ENCODE measurements at places on chromosomes 2 and 18. TPM values are rescaled to one million over a fixed set of nuclear protein-coding genes. Genes with fewer than 3 reads are reported as not detected.

DNA sequence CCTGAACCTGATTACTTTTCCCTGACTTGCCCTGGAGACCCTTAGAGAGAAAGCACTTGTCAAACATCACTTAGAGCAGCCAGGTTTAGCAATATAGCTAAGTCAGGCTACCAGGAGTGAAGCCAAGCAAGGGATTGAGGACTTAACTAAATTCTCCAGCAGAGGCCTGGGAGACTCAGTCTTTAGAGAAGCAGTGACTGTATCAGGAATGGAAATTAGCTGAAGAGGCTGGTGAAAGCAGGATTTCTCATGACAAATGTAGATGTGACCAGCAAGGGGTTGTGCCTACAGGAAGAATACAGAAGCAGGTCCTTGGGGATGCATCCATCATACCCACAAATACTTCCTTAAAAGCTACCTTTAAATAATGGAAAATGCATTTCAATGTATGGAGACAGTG is 368.9 kb upstream of the MEIS1 start:
- H3K4me3 ChIP-seq = no peak overlapping the region
- H3K27me3 ChIP-seq = no peaks in the 10 kb centered on the region
- H3K27ac ChIP-seq = no peak overlapping the region
- no peak for DNase-seq
- H3K4me1 ChIP-seq = no peaks in the 10 kb centered on the region

UNC80 gene
- total RNA-seq = 0.15 TPM

HJURP gene
- 3.2 TPM for total RNA-seq

MEP1B gene
- not detected for total RNA-seq

DNA sequence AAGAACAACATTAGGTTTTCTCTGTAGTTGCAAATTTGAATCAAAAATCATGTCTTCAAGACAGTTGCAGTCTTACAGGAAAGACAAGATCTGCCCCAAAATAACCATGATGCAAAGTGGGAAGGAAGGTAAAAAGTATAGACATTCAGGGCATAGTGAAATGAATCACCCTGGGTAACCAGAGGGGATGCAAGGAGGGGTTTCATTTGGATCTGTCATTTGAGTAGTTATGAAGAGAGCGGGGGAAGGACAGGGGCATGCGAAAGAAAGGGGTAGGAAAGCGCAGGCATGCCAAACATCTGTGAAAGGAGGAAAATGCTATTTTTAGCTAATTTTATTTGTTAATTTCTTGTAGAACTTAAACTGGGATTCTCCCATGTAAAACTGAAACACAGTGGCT is 219.1 kb upstream of the BOD1L2 start:
- no peaks in the 10 kb centered on the region for H3K36me3 ChIP-seq
- H3K4me3 ChIP-seq = no peak overlapping the region
- no peaks in the 10 kb centered on the region for H3K27me3 ChIP-seq

DNA sequence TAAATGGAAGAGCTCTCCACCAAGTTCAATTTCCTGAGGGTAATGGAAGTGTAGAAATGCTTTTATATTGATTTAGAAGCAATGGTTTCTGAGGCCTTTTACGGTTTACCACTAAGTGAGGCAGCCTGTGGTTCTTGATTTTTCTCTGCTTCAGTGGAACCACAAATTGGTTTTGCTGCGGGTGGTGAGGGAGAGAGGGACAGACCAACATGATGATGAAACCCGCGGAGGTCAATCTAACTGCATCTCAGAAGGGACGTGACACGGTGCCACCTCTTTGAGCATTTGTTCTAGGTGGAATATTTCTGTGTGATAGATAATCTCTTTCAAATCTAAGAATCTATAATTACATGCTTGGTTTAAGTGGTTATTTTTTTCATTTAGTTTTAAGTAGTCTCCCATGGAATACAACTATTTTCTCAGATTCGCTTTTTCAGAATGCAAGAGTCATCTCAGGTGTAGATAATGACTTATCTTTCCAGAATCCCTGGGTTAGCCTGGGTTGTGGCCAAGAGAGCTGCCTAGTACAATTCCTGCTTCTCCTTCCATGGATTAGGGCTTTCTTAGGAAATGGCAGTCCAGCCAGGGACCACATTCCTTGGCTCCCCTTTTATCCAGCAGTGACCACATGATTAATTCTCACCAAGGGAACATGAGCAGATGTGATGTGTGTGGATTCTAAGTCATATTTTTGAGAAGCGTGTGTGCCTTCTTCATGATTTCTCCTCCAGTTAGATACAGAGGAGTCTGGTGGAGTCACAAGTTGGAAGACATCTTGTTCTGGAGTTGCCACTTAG is 52.5 kb downstream of the KCNE4 start:
- H3K27me3 ChIP-seq = no peaks in the 10 kb centered on the region
- peaks cover 3% of the 10 kb centered on the region for H3K4me1 ChIP-seq
- H3K36me3 ChIP-seq = no peaks in the 10 kb centered on the region
- no peak for DNase-seq

- DNase-seq = peak; percentile 32
- H3K36me3 ChIP-seq = no peaks in the 10 kb centered on the region
- H3K4me3 ChIP-seq = no peak overlapping the region
- no peaks in the 10 kb centered on the region for H3K27me3 ChIP-seq
- H3K4me1 ChIP-seq = peaks cover 9% of the 10 kb centered on the region
Observed at GRCh38 chr18:9771977-9772660, 64.0 kb downstream of the RAB31 start.

- no peaks in the 10 kb centered on the region for H3K27me3 ChIP-seq
- peaks cover 31% of the 10 kb centered on the region for H3K4me1 ChIP-seq
- DNase-seq = no peak
- peak overlapping the region; percentile 54 for H3K27ac ChIP-seq
Observed at GRCh38 chr2:30239308-30239985, 8.1 kb downstream of the LBH start.

DNA sequence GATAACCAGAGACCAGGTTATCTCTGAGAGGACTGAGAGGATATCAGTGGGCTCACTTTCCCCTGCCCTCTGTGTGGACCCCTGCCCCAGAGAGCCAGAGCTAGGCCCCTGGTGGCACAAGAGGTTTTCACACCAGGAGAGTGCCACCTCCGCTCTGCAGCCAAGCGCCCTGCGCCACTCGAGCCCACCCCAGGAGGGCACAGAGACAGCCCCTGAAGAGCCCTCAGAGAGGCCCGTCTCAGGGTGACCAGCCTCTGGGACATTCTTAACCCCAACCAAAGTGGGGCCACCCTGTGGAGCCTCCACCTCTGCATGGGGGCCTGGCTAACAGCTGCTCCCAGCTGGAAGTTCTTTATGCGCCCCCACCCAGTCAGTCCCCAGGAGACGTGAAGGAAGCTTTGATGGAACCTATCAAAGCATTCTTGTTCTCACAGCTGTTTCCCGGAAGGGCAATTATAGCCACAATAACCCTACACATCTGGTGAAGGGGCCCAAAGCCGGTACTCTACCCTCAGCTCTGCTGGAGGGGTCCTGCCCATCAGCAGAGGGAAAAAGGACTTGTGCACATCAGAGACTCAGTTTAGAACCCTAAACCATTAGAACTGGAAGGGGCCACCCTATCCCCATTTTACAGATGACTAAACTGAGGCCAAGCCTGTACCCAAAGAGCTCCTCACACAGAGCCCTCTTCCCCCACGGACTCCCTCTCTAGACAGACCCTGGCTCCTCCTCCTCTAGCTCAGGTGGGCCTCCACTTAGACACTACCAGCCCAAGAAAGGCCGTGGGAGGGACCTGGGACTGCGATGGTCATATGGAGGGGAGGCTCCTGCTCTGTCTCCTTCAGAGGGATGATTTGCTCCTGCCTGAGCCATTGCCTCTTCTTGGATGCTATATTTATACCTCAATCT is 101.1 kb downstream of the ZFP36L2 start:
- no peak for DNase-seq
- H3K36me3 ChIP-seq = no peaks in the 10 kb centered on the region
- no peak overlapping the region for H3K27ac ChIP-seq
- no peaks in the 10 kb centered on the region for H3K27me3 ChIP-seq
- H3K4me3 ChIP-seq = no peak overlapping the region

FER1L5 gene
- total RNA-seq = 0.49 TPM

VSNL1 gene
- 0.94 TPM for total RNA-seq

DNA sequence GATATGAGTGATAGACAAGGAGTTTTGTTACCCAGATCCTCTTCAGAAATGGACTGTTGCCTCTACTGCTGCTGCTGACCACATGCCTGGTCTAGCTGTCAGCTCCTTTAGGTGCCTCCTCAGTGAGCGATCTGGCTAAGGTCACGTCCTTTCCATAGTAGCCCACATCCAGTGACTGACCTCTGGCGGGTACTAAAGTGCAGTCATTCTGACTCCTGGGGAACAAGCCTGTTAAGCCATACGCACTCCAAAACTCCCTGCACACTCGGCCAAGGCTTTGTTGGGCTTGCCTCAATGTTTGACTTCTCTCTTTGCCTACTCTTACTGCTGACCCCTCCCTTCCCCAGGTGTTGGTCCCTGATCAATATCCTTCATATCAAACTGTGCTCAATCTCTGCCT is 685.2 kb downstream of the IRS1 start:
- no peak overlapping the region for H3K27ac ChIP-seq
- H3K4me3 ChIP-seq = no peak overlapping the region
- H3K36me3 ChIP-seq = no peaks in the 10 kb centered on the region
- no peak for DNase-seq
- no peaks in the 10 kb centered on the region for H3K27me3 ChIP-seq
- H3K4me1 ChIP-seq = peaks cover 12% of the 10 kb centered on the region

PPP1CB gene
- total RNA-seq = 247 TPM

C2orf66 gene
- total RNA-seq = 1.2 TPM

SLC4A3 gene
- total RNA-seq = 1.7 TPM

CFAP65 gene
- 5.8 TPM for total RNA-seq

GRCh38 chr2:69495008-69495407 is 57.8 kb upstream of the NFU1 start:
- H3K36me3 ChIP-seq = no peaks in the 10 kb centered on the region
- H3K27me3 ChIP-seq = no peaks in the 10 kb centered on the region
- H3K4me1 ChIP-seq = peaks cover 19% of the 10 kb centered on the region
- H3K27ac ChIP-seq = peak overlapping the region; percentile 55

DNA sequence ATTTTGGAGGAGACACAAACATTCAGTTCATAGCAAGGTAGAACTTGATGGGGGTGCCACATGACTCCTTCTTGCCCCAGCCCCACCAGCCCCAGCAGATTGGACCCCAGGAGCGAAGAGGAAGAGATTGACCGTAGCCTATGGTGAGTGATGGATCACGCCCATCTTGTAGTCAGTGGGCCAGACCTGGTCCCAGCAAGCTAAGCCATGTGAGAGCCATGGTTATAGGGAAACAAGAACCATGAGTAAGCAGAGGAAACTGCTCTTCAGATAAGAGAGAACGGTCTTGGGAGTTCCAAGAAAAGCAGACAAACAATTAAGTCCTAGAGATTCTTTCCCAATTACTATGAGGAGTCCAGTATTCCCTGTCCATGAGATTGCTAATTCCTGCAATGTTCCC is 4.6 kb upstream of the TCF4 start:
- H3K27me3 ChIP-seq = no peaks in the 10 kb centered on the region
- H3K4me1 ChIP-seq = peaks cover 6% of the 10 kb centered on the region
- no peaks in the 10 kb centered on the region for H3K36me3 ChIP-seq
- no peak for DNase-seq

- H3K27ac ChIP-seq = no peak overlapping the region
- H3K4me1 ChIP-seq = no peaks in the 10 kb centered on the region
- H3K27me3 ChIP-seq = no peaks in the 10 kb centered on the region
Observed at GRCh38 chr18:58520969-58521368, 107.9 kb downstream of the ALPK2 start.

DNA sequence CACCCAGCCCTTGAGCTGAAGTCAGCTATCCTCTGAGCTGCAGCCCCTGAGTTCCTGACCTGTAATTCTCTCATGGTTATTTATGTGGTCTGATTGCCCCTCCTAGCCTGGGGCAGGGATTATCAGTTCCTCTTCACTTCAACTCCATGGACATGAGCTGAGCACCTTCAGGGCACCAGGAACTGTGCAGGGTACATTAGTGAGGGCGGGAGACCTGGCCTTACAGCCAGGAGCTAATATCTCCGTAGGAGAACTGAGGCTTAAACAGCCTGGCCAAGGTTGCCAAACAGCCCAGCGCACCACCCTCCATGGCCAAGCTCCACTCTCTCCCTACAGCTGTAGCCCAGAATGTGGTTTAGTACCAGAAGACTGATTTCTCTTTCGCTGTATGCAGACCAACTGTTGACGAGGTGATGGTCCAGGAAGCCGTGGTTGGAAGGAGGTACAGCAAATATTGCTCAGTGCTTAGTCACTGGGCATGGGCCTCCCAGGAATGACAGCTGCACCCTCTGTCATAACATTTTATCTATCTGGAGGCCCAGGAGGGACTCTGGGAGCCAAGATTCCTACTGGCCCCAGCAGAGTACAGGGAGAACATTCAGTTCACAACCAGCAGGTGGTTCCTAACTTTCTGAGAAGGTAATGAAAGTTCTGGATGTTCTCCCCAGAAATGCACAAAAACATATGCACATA is 228.7 kb upstream of the SIX2 start:
- no peak overlapping the region for H3K4me3 ChIP-seq
- H3K4me1 ChIP-seq = no peaks in the 10 kb centered on the region
- no peak for DNase-seq
- H3K27me3 ChIP-seq = no peaks in the 10 kb centered on the region
- H3K27ac ChIP-seq = no peak overlapping the region

DNA sequence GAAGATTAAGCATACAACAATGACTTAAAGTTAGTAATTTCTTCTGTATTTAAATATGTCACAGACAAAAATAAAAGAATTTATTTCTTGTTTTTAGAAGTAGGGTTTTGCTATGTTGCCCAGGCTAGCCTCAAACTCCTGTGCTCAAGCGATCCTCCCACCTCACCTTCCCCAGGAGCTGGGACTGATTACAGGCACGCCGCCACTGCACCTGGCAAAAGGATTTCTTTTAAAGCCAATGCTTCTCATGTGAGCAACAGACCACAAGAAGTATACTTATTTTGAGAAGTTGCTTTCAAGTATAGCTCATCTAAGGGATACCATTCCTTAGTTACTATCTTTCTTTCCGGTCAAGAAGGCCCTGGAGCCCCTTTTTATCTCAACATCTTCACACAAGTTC is 57.2 kb upstream of the BBS5 start:
- no peaks in the 10 kb centered on the region for H3K36me3 ChIP-seq
- no peak overlapping the region for H3K27ac ChIP-seq
- no peaks in the 10 kb centered on the region for H3K4me1 ChIP-seq
- H3K27me3 ChIP-seq = no peaks in the 10 kb centered on the region
- H3K4me3 ChIP-seq = no peak overlapping the region

- no peak overlapping the region for H3K27ac ChIP-seq
- H3K4me3 ChIP-seq = no peak overlapping the region
- no peaks in the 10 kb centered on the region for H3K27me3 ChIP-seq
- DNase-seq = no peak
- peaks cover 34% of the 10 kb centered on the region for H3K36me3 ChIP-seq
Observed at GRCh38 chr2:69525261-69525660, 88.0 kb upstream of the NFU1 start.

C2orf78 gene
- not detected for total RNA-seq

LYG1 gene
- total RNA-seq = not detected

- H3K4me1 ChIP-seq = no peaks in the 10 kb centered on the region
- no peaks in the 10 kb centered on the region for H3K36me3 ChIP-seq
- no peaks in the 10 kb centered on the region for H3K27me3 ChIP-seq
- DNase-seq = no peak
- no peak overlapping the region for H3K27ac ChIP-seq
- no peak overlapping the region for H3K4me3 ChIP-seq
Observed at GRCh38 chr18:35998967-35999366, 26.5 kb downstream of the RMP24 start.
